ENCODE measurements at places on chromosomes 11 and 22. TPM values are rescaled to one million over a fixed set of nuclear protein-coding genes. Genes with fewer than 3 reads are reported as not detected.
A peak's percentile ranks its signal among the peaks of the same experiment; 100 is the strongest.

DNA sequence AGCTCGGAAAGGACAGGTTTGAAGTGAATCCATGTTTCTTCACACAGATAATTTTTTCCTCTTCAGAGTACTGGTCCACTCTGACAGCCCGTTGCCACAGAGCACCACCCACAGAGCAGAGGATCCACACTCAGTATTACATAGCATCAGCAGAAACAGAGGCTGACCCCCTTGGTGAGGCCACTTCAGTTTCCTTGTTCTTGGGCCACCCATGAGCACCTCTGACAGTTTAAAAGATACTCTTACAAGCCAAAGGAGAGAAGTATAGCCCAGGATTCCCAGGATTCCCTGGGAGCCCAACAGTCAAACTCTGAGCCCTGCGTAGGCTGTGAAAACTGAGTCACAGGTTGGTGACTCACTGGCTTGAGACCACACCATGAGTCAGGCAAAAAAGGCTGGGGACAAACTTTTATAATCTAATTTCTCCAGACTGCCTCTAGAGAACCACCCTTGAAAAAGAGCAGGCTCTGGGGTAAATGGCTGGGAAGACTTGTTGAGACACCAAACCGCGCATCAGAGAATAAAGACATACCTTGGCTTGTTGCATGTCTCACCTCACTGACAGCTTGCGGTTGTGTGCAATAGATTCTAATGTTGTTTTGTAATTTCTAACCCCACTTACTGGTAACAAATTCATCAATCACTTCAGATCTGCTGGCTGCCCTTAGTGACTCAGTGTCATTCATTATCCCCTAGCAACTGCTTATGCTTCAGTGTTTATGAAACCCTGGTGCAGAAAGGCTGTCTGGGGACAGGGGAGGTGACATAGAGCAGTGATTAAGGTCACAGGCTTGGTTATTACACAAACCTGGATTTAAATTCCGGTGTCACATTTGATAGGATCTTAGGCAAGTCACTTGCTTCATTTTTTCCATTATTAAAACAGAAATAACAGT, 56.9 kb upstream of the PRSS23 start:
- peak; percentile 99 for DNase-seq

NPAS4 gene
- polyA plus RNA-seq, result not detected

GRCh38 chr11:64151337-64151736, 14.6 kb downstream of the MACROD1 start:
- DNase-seq, result no peak

POU2AF2 gene
- polyA plus RNA-seq, result not detected

DUSP8 gene
- polyA plus RNA-seq, result not detected

OR52N4 gene
- polyA plus RNA-seq, result not detected

LARGE1 gene
- polyA plus RNA-seq, result 1.6 TPM

SLCO2B1 gene
- polyA plus RNA-seq, result not detected

GRCh38 chr22:44347549-44347948, 34.8 kb upstream of the SHISAL1 start:
- no peak for DNase-seq

DNA sequence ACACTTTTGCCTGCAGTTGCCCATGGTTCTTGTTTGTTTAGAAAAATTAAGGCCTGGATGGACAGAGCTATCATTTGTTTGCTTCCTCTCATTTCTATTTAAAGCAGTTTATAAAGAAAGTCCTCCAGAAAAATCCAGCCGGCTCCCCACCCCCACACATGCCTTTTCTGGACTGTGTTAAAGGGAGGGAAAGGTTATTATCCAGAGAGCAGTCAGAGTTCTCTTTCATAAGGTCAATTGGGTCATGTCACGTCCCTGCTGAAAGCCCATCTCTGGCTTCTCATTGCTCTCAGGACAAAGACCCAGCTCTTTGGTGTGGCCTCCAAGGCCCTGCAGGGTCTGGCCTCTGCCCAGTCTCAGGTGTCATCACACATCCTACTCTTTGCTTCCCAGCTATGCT, 9.8 kb upstream of the GRK3 start:
- DNase-seq, result no peak

DNA sequence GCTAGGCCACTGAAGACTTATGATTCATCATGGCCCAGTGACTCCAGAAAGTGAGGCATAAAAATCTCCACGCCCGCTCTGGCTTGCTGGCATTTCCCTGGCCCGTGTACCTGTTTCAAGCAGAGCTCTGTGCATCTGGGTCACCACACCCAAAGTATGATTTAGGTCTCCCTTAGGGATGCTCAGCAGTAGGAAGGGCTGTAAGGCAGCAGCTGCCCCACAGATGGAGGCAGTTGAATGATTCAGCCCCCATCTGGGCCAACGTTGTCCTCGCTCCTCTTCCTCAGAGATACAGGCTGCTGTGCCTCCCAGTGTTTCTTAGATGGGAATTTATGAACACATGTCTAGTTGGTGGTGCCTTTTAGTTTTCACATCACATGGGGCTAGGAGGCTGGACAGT, 21.6 kb downstream of the GPR83 start:
- DNase-seq, result no peak

LRRN4CL gene
- 2.3 TPM for polyA plus RNA-seq

DNA sequence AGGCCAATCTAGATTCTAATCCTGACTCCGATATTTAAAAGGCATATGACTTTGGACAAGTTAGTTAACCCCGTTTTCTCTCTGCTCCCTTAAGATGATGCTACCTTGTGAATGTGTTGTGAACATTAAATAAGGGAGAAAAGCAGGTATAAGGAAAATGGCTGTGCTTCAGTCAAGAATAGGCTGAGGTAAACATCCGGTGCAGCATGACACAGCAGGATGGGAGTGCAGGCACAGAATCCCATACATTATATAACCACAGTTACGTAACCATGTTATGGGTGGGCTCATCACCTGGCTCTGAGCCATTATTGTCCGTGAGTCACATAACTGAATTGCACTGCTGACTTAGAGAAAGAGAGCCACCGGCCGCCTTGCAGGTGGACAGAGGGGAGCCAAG, 382.2 kb upstream of the ANO5 start:
- DNase-seq, result no peak

DNA sequence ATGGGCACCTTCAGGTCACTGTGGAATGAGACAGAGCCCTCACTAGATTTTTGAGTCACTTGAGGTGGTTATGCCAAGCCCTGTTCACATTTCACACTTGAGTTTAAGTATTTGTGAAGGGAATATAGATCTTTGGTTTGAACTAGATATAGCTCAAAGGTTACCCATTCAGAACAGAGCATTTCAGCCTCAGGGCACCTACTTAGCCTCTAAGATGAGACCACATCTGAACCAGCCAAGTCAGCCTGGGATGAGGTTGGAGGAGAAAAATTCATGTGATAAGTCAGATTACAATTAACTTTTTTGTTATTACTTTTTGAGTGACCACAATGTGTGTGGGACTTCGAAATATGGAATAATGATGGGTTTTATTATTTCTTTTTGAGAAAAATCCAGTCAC, 127.8 kb downstream of the TEAD1 start:
- DNase-seq, result no peak

CADM1 gene
- 0.83 TPM for polyA plus RNA-seq

GRCh38 chr22:23315341-23315917, 135.1 kb downstream of the BCR start:
- DNase-seq, result peak; percentile 64

RAG2 gene
- polyA plus RNA-seq, result not detected

DNA sequence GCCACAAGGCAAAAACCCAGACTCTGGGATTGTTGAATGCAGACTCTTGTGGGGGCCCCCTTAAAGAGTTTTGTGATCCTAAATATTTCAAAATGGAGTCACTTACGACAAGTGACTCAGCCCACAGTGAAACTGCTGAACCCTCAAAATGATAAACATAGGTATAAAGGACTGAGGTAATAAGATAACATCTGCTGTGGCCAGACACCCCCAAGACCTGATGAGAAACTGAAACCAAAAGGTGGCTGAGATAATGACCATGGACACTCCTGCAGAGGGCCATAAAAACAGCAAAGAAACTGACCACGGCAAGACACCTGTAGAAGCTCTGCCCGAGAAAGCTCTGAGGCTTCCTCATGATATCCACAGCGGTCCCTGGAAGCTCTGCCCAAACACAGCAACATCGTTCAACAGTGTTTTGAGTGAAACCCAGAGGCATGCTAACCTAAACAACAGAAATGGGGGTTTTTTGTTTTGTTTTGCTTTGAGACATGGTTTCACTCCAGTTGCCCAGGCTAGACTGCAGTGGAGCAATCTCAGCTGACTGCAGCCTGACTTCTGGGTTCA, 1.6 kb upstream of the PLAAT4 start:
- no peak for DNase-seq

GRCh38 chr11:124656774-124657630, 16.5 kb downstream of the SIAE start:
- DNase-seq, result peak; percentile 17

- DNase-seq, result no peak
These were observed 6.9 kb downstream of the SLC16A8 start for GRCh38 chr22:38077096-38077495.

DNA sequence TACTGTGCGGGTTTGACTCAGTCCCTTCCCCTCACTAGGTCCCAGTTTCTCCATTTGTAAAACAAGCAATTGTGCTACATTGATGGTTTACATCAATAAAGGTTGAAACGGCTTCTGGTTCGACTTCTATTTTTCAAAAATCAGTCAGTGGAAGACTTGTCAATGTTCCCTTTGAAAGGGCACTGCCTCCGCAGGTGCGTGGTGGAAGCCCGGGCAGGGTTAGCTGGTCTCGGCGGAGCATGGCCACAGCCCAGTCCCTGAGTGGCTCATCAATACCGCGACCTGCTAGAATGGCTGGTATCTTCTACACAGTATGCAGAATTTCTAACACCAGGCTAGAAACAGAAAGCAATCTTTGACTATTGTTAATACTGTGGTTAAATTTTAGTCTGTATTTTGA, 16.1 kb downstream of the MS4A10 start:
- no peak for DNase-seq

DNA sequence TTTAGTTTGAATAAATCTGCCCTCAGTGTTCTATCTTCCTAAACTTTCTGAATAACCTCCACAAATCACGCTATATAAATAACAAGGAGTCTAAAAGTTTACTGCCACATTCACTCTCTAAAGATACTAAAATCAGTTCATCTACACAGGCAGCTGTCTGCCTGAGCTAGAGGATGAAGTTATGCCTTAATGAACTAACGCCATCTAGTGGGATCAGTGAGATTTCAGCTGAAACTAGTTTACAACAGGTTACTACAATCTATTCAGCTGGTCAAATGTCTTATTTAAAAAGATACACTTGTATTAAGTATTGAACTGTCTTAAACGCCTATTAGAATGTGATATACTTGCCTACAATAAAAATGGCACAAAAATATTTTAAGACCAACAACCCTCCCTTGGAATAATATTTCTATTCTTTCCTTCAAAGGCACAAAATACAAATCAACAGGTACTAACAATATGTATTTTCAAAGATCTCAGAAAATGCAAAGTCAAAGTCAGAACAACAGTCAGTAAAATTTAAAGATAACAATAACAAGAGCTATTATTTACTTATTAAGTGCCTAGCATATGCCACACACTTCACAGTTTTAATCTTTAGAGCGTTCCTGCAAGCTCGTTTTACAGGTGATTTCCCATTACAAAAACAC, 84.1 kb downstream of the LARGE2 start:
- peak; percentile 82 for DNase-seq

GRCh38 chr22:32693102-32693501, 108.4 kb upstream of the TIMP3 start:
- DNase-seq, result no peak

DNA sequence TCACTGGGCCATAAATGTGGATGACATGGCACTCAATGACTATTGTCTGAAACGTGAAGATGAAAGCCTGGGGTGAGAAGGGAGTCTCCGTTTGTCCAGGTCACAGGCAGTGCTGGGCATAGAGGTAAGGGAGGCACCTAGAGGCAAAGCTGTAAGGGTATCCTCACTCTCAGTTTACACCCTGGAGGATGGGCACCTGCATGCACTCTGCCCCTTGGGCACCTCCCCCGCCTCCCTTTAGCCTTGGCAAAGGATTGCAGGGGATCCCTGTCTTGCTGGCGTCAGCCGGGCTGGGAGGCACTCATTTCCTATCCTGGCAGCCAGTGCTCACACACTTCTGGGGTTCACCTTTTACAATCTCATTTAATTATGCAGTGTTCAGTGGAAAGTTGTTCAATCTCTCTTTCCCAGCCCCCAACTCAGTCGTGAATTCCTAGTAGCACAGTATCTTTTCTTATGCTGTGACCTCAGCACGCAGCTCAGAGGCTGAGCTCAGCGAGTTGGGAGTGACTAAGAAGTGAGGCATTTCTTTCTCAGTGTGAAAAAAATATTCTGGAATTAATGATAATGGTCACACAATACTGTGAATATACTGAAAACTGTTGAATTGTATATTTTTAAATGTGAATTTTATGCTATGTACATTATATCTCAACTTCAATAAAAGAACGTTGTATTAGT, 866.6 kb downstream of the BRD1 start:
- no peak for DNase-seq

GRCh38 chr22:46107753-46108563, 42.4 kb upstream of the PPARA start:
- DNase-seq, result peak; percentile 56

DNA sequence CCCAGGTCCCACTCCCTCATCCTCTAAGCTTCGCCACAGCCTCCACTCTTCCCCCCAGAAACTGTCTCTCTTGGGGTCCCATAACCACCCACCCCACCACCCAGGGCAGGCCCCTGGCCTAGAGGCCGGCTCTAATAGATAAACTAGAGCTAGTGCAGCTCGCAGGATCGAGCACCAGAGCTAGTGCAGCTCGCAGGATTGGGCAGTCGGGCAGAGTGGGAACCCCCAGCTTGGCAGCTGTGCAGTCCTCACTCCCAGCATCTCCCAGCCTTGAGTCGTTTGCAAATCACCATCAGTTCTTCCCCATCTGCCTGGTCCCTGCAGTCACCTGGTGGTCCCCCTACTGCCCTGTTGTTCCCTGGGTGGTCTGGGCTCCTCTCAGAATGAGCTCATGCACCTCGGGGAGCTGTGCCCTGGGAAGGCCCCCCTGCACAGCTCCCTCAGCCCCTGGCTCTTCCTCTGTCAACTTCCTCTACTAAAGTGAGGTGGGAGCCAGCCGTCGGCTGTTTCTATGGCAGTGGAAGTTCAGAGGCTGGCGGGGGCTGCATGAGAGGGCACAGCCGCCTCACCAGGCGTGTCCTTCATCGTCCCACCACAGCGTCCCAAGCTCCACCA, 15.5 kb upstream of the SHANK2 start:
- no peak for DNase-seq

GVQW3 gene
- polyA plus RNA-seq, result 0.63 TPM

DNA sequence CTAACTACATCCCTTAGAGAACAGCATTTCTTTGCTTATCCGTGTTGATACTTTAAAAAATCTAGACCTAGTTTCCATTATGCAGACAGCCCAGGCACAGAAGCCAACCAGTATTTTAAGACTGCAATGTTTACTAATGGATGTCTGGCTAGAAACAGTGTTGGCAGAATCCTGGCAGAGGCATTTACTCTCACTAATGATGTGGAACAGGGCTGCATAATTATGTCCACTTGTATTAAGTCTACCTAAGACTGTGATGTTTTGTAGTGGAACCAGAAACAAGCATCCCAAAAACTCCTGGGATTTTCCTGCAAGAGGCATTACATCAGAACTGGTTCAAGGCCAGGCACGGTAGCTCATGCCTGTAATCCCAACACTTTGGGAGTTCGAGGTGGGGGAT, 50.2 kb upstream of the PICALM start:
- no peak for DNase-seq

GRCh38 chr11:130314750-130315285, at the start of gene ZBTB44:
ZBTB44 (minus strand) TSS chr11:130314917; CDS start chr11:130261873, 53,044 bp downstream.
- DNase-seq, result peak; percentile 96
